ENCODE measurements at places on chromosomes 5 and 9.
A peak's percentile ranks its signal among the peaks of the same experiment; 100 is the strongest.

DNA sequence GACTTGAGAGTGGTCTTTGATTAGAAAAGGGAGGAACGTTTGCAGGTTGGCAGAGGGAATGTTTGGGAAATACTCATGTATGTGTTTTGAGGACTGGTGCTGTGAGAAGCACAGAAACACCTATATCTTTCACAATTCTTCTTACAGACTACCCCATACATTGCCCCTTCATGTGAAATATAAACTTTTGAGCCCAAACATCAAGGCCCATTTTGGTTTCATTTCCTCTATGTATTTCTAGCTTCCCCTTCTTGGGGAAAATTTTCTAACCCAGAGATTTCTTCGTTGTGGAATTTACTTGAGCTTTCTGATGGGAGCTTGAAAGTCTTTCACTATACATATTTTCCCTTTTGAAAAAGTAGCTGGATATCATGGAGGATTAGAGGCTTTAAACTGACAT, 67.6 kb downstream of the FYB1 start:
- no peak for DNase-seq

DNA sequence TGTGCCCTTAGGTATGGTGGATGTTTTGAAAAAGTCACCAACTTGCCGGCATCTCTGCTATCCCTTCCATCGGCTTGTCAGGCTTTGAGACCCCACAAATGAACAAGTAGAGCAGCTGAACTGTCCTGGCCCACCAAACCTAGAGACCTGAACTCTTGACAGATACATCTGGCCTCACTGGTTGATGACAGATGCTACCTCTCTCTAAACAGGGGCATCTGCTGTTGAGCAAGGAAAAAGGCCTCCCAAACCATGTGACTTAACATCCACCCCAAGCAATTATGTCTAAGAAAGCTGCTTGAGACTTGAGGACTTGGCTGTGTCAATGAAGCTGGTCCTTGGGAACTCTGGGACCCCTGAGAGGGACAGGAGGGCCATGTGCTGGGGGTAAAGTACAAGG, 2.3 kb downstream of the CCNI2 start:
- no peak for DNase-seq

GRCh38 chr5:143106174-143106573, 297.3 kb downstream of the NR3C1 start:
- no peak for DNase-seq

- DNase-seq = no peak
Measured at GRCh38 chr5:154732212-154732611, 23.0 kb upstream of the LARP1 start.

DNA sequence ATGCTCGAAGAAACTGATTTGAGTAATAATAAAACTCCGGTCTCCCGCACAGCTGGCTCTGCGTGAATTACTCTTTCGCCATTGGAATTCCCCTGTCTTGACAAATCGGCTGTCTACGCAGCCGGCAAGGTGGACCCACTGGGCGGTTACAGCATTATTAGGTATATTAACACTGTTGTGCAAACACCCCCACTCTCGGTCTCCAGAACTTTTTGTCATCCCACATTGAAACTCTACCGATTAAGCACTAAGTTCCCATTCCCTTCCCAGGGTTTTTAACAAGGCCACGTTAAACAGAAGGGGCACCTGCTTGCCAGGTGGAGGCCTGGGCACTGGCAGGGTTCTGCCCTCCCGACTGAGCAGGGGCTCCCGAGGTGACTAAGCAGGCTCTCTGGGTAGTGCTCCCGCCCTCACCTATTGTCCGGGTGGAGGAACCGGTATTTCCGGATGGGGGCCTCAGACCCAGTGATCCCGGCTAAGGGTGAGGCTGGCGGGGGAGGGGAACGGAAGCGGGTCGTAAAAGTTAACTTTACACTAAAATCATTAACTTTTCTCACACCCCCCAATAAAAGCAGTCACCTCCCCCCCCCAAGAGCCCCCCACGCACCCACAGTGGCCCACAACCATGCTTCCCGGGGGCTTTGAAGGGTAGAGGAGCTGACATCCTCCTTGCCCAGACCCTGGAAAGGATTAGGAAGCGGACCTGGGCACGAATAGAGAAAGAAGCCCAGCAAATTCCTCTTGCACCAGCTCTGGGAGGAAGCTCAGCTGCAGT, 53.5 kb upstream of the TJP2 start:
- DNase-seq = no peak

- no peak for DNase-seq
Measured at GRCh38 chr9:100890321-100890720, 138.2 kb upstream of the PLPPR1 start.

- DNase-seq = no peak
Measured at GRCh38 chr5:146794326-146795029, 84.1 kb downstream of the PPP2R2B start.

DNA sequence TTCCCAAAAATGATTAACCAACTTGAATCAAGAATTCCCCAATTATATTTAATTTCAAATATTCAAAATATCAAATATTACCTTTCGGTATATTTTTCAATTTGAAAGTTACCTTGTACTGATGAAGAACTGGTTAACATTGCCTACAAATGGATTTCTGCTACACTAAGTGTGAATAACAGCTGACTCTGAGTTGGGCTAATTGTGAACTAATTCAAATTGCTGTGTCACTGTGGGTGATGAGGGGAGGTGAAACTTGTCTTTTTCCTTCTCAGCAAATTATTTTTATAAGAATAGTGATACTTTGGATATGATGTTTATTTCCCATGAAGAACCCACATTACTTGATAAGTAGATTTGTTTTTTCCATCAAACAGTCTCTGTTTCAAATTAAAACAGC, 103.4 kb upstream of the RPS23 start:
- no peak for DNase-seq

- DNase-seq = no peak
Measured at GRCh38 chr5:58456026-58456425, 3.9 kb downstream of the PLK2 start.

GRCh38 chr5:96661855-96662724, at the start of gene CAST:
TSS of gene CAST (plus strand) at chr5:96662376. CDS start at chr5:96662423, 47 bp downstream.
- peak; percentile 85 for DNase-seq

- DNase-seq = no peak
Measured at GRCh38 chr5:91925249-91925648, 542.1 kb upstream of the ARRDC3 start.

GRCh38 chr9:16272776-16273175, 597.7 kb downstream of the BNC2 start:
- DNase-seq = no peak

DNA sequence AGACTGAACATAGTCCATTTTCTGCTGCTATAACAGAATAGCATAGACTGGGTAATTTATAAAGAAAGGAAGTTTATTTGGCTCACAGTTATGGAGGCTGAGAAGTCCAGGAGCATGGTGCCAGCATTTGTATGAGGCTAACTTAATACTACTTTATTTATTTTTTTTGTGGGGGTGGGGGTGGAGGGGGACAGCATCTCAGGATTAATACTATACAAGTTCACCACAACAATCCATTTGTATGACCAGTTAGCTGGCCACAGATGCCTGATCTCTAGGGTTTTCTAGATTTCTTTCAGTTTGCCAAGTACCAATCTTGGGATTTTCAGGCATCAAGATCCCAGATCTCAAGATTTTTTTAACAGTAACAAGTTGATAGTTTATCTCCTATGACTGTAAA, 20.3 kb downstream of the ANGPTL2 start:
- DNase-seq = no peak

- no peak for DNase-seq
Measured at GRCh38 chr5:90899014-90899604, 340.5 kb downstream of the ADGRV1 start.

DNA sequence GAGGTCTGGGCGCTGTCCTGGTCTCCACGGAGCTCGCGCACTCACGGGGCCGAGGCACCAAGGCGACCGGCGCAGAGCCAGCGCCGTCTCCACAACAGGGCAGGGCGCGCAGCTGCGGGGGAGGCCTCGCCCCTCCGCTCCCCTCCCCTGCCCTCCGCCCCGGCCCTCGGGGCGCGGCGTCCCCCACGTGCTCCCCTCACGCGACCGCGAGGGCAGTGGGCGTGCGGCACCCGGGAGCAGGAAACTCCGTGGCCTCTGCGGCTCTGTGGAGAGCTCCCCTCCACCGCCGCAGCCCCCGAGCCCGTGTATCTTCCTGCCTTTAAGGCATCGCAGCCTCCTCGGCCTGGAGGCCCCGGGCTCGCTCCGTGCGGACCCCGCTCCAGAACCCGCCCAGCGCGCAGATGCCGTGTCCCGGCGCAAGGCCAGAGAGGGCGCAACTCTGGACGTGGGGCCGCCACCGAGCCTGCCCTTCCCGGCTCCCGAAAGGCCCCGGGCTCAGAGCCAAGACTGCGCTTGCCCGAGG, 708 bp upstream of the TUBB4B start:
- DNase-seq = peak; percentile 75

DNA sequence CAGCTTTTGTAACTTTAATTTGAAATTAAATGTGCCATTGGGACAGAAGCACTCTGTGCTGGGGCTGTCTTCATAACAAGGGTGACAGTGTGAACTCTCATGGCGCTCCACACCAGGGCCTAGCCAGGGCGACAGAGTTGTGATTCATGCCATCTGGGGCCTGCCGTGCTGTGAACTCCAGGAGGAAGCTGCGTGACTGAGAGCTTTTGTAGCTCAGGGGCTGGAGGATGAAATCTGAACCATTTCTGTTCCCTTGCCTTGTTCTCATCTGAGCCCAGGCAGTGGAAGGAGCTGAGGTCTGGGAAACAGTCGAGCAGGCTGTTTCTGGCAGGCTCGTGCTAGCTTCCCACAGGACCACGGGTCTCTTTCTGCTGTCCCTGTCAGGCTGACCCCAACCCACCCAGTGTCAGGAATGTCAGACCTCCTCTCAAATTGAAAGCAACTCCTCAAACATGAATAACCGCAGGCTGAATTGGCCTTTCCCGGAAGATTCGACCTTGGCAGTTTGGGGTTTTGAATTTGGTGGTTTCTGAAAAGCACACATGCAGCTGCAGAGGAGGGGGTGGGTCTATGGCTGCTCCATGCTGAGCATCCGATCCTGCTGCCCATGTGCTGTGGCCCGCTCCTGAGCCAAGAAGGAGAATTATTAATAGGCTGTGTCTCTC, 69.2 kb upstream of the RPS23 start:
- DNase-seq = peak; percentile 80

- no peak for DNase-seq
Measured at GRCh38 chr5:154885439-154885838, 27.0 kb downstream of the CNOT8 start.

GRCh38 chr5:32646061-32646969, 61.0 kb downstream of the SUB1 start:
- DNase-seq = peak; percentile 73

DNA sequence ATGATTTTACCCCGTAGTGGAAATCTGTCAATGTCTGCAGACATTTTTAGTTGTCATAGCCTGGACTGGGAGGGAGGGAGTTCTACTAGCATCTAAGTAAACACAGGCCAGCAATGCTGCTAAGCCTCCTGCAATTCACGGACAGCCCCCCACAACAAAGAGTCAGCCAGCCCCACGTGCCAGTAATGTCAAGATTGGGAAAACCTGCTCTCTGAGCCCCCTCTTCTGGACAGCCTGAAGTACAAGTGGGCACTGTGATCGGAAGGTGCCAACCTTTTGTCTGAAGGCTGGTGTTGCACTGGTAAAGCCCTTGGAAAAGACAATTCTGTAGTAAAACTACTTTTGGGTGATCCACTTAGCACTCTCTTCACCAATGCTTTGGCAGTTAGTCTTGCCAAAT, 154.5 kb downstream of the TARS1 start:
- no peak for DNase-seq

DNA sequence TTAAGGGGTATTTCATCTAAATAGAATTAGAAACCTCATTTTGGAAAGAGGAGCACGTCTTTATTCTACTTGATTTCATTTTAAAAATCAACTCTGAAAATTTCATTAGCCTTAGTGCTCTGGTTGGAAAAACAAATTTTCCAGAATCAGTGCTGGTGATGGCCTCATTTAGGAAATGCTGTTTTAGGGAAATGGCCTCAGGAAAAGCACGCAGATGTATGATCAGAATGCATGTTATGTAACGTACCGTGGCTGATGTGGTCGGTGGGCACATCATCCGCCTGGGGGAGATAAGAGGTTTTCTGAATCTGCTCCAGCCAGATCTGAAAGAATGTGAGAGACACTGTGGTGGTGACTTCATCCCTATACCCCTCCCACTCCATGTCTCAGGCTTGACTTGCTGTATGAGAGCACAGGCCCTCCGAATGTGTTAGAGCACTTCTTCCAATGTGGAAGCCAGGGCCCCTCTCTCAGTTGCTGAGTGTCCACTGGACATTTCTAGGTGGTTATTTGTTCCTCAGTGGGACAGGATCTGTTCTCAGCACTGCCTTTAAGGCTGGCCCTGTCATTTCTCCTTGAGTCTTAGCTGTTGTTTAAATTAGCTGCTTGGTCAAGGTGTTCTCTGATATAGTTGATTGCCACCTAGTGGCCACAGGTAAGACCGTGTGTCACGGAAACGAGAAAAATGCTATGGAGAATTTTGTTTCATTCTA, 96.5 kb downstream of the ARHGAP26 start:
- peak; percentile 63 for DNase-seq

GRCh38 chr5:51821697-51822096, 438.4 kb downstream of the ISL1 start:
- no peak for DNase-seq

GRCh38 chr9:6978591-6978990, 220.8 kb downstream of the KDM4C start:
- DNase-seq = no peak

- no peak for DNase-seq
Measured at GRCh38 chr5:17224858-17225511, 7.6 kb downstream of the BASP1 start.
